ENCODE measurements at places on chromosomes 7 and 10. TPM values are rescaled to one million over a fixed set of nuclear protein-coding genes. Genes with fewer than 3 reads are reported as not detected.

Gene SNX8
- total RNA-seq, result 20.0 TPM

Gene HOXA7
- not detected for total RNA-seq

Gene CCL24
- not detected for total RNA-seq

Gene CRYGN
- 0.13 TPM for total RNA-seq

Gene LFNG
- 0.93 TPM for total RNA-seq

Gene LRIT1
- total RNA-seq, result not detected

Gene C10orf53
- total RNA-seq, result not detected

Gene KIAA1217
- 1.6 TPM for total RNA-seq

Gene PGAM1
- 224 TPM for total RNA-seq

Gene PTPN20
- 0.92 TPM for total RNA-seq

Data from aortic smooth muscle cell (primary cell).